ENCODE measurements at places on chromosomes 3 and 15. TPM values are rescaled to one million over a fixed set of nuclear protein-coding genes. Genes with fewer than 3 reads are reported as not detected.

- H3K36me3 ChIP-seq: peaks cover 34% of the 10 kb centered on the region
- no peaks in the 10 kb centered on the region for H3K27me3 ChIP-seq
- peak within 1 kb of the TSS; percentile 86 for H3K27ac ChIP-seq
Observed at GRCh38 chr3:191328962-191329653, at the start of gene CCDC50. TSS of gene CCDC50 (plus strand) at chr3:191329394. CDS start at chr3:191329675, 281 bp downstream.

- no peak for DNase-seq
- H3K27me3 ChIP-seq: no peaks in the 10 kb centered on the region
- H3K4me1 ChIP-seq: peaks cover 12% of the 10 kb centered on the region
Observed at GRCh38 chr3:149686996-149687395, 29.2 kb upstream of the WWTR1 start.

GXYLT2 gene
- total RNA-seq: 0.52 TPM

- DNase-seq: peak; percentile 16
- H3K4me3 ChIP-seq: no peak overlapping the region
- H3K36me3 ChIP-seq: peaks cover 7% of the 10 kb centered on the region
- peaks cover 46% of the 10 kb centered on the region for H3K27me3 ChIP-seq
- H3K4me1 ChIP-seq: no peaks in the 10 kb centered on the region
Observed at GRCh38 chr3:114155370-114155821, 23.5 kb downstream of the DRD3 start.

GRCh38 chr3:82202269-82202668 is 440.8 kb upstream of the GBE1 start:
- H3K27ac ChIP-seq: no peak overlapping the region
- no peak for DNase-seq
- H3K36me3 ChIP-seq: no peaks in the 10 kb centered on the region
- H3K4me3 ChIP-seq: no peak overlapping the region
- no peaks in the 10 kb centered on the region for H3K4me1 ChIP-seq
- H3K27me3 ChIP-seq: no peaks in the 10 kb centered on the region

- H3K4me3 ChIP-seq: no peak overlapping the region
- no peak for DNase-seq
- H3K4me1 ChIP-seq: no peaks in the 10 kb centered on the region
- H3K27me3 ChIP-seq: no peaks in the 10 kb centered on the region
- no peak overlapping the region for H3K27ac ChIP-seq
- H3K36me3 ChIP-seq: no peaks in the 10 kb centered on the region
Observed at GRCh38 chr3:142818651-142819050, 70.2 kb downstream of the PCOLCE2 start.

DNA sequence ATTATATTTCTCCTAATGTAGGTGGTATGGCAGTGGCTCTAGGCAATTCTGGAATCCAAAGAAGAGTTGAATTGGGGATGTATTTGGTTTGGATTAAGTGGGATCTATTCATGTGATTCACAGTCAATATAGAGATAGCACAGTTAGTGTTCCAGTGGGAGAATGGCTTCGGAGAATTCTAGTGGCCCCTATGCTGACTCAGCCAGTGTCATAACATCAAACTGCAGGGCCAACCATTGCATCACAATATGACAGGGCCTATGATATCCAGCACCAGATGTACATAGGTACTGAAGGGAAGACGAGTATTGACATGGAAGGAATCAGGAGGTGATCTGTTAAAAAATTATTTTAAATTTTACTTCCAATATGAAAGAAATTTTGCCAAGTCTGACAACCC is 302.8 kb upstream of the UBE2E2 start:
- no peaks in the 10 kb centered on the region for H3K4me1 ChIP-seq
- H3K36me3 ChIP-seq: no peaks in the 10 kb centered on the region
- H3K27ac ChIP-seq: no peak overlapping the region
- H3K4me3 ChIP-seq: no peak overlapping the region

DNA sequence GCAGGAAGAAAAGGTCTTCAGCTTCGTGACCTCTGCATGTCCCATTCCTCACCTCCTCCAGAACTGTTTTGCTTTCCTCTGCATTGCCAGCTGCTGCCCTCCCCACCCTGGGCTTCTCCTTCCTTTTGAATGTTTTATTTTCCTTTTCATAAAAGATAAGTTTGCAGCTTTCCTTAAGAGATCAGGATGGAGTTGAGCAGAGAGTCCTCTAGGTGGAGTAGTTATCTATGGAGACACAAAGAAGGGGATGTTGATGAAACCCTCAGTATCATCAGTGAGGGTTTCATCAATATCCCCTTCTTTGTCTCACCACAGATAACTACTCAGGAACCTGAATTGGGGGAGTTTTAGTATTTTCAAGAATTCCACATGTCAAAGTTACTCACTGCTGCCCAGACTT is 19.0 kb upstream of the SLC25A36 start:
- peaks cover 44% of the 10 kb centered on the region for H3K27me3 ChIP-seq
- H3K4me3 ChIP-seq: no peak overlapping the region
- H3K27ac ChIP-seq: no peak overlapping the region
- DNase-seq: no peak
- no peaks in the 10 kb centered on the region for H3K36me3 ChIP-seq

DNA sequence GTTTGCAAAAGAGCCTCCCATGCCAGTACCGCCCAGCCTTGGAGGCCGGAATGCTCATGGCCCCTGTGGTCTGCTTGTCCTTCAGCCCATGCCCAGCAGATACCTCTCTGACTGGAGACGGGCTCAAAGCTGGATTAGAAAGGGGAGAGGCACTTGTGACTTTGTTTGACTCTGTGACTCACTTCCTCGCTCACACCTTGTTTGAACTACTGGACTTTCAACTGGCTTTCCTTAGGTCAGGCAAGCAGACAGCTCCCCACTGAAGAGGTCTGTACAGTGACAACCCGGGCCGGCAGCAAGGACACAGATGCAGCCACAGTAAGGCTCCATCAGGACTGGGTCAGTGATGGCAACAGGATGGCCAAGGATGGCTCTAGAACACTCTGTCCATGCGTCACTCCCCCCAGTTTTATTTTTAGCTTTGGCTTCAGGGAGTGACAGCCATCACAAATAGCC is 98.6 kb upstream of the ABHD17C start:
- peaks cover 44% of the 10 kb centered on the region for H3K4me1 ChIP-seq
- peak; percentile 65 for DNase-seq
- H3K36me3 ChIP-seq: peaks cover 14% of the 10 kb centered on the region
- H3K27ac ChIP-seq: peak overlapping the region; percentile 73
- no peaks in the 10 kb centered on the region for H3K27me3 ChIP-seq

DNA sequence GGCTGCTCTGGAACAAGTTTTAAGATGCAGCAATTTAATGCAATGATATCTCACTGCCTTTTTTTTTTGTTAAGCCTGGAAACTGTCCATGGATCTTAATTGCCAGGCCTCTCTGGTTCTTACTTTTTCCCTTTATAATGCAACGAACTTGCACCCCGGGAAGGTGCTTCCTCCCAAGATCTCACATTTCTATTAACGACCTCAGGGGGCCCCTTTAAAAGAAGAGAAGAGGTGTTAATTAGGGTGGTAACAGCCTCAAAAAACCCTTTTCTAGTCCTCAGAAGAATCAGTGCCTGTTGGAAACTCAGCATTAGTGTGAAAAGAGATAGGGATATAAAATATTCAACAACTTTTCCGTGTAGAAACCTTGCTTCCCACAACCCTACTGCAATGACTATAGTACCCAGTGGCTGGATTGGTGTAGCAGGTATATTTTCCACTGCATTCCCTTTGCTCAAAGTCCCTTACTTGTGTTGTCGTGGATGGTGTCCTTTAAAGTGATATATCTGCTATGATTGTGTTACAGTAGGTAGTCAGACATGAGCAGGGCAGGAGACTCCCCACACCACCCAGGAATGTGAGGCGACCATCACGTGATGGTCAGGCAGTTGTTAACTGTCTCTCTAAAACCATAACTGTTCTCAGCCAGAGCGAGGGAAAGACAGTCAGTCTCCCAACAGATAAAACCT is 121.8 kb downstream of the CTNNB1 start:
- peaks cover 12% of the 10 kb centered on the region for H3K27me3 ChIP-seq
- no peak overlapping the region for H3K27ac ChIP-seq
- peaks cover 15% of the 10 kb centered on the region for H3K4me1 ChIP-seq
- DNase-seq: no peak

- H3K36me3 ChIP-seq: no peaks in the 10 kb centered on the region
- DNase-seq: no peak
- no peak overlapping the region for H3K4me3 ChIP-seq
- H3K27ac ChIP-seq: no peak overlapping the region
Observed at GRCh38 chr15:64883100-64883581, 28.6 kb upstream of the ANKDD1A start.

LRRN1 gene
- total RNA-seq: 22.1 TPM

- H3K4me1 ChIP-seq: no peaks in the 10 kb centered on the region
- DNase-seq: no peak
- H3K27me3 ChIP-seq: no peaks in the 10 kb centered on the region
- H3K4me3 ChIP-seq: no peak overlapping the region
- no peaks in the 10 kb centered on the region for H3K36me3 ChIP-seq
Observed at GRCh38 chr15:38154837-38155236, 97.8 kb upstream of the SPRED1 start.

EAF2 gene
- 4.9 TPM for total RNA-seq

GOLGA8N gene
- total RNA-seq: 0.45 TPM

MCF2L2 gene
- total RNA-seq: 0.35 TPM

- no peak overlapping the region for H3K4me3 ChIP-seq
- H3K27me3 ChIP-seq: no peaks in the 10 kb centered on the region
- H3K27ac ChIP-seq: no peak overlapping the region
- DNase-seq: no peak
- no peaks in the 10 kb centered on the region for H3K36me3 ChIP-seq
Observed at GRCh38 chr3:101994386-101994785, 145.1 kb downstream of the NFKBIZ start.
